NCI-H1694 treated with DMSO at 0.1 percent for 48 hours (cell line): ENCODE measurements at places on chromosomes 12 and 14.

- DNase-seq, result no peak
These were observed 423 bp downstream of the FGD6 start for GRCh38 chr12:95216711-95217376.

DNA sequence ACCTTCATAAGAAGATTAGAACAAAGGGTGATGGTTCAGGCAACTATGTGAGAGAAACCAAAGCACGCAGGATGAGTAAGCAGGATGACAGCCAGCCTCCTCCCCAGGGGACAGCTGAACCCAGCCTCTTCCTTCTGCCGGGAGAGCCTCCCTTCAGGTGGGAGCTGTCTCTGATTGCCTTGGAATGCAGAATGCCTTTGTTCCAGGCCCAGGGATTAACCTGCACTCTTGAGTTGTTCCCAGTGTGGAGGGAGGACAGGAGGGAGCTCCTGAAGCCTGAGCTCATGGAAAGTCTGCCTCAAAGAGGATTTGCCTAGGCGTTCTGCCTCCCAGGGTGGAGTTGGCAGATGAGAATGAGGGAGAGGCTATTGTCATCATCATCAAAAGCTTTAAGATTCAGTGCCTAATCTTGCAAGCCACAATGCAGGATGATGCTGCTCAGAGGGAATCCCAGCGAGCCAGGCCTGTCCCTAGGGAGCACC is 3.6 kb upstream of the KRT6A start:
- no peak for DNase-seq

- no peak for DNase-seq
These were observed 1951.9 kb upstream of the SEL1L start for GRCh38 chr14:83485591-83485990.

GRCh38 chr14:87018294-87018693 is 974.7 kb downstream of the GALC start:
- DNase-seq, result no peak

- no peak for DNase-seq
These were observed 54.3 kb upstream of the RIN3 start for GRCh38 chr14:92459030-92459949.

GRCh38 chr14:22271838-22272799 is 316.9 kb downstream of the DAD1 start:
- DNase-seq, result no peak

DNA sequence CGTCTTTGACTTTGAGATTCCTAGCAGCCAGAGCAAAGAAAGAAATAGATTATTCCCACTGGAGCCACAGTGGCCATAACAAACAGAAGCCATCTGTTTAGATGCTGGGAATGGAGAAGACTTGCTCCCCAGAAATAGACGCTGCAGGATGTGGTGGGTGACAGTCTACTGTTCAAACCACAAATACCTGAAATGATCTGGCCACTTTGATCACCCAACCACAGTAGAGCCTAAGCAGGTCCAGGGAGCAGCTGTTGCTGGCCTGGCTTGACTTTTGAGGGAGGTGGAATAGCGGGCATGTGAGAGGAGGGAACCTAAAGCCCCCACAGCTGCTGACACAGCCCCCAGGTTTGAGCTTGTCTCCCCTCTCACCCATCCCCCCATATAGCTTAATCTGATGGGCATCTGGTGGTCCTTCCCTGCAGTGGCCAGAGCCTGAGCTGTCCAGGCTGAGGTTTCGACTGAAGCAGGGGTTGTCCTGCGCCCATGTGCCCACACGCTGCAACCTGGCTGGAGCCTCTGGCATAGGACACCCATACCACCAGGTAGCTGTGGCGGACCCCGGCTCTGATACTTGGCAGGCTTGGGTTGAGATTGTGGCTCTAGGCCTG is 38.7 kb downstream of the SH2B3 start:
- no peak for DNase-seq

DNA sequence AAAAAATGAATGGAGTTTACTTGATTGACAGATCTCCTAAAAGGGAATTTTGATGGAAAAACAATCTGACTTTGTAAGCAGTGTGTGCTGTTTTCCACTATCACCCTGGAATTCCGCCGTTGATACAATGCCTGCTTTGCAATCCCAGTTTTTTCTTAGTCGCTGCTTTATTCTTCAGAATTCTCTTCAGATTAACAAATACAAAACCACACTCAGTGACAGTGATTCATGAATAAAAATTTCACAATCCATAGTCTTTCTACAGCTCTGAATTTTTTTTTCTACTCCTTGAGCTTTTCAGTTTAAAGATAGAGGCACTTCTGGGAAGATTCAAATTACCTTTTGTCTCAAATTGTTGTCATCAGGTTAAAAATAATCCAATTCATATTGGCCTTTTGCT is 44.6 kb upstream of the KITLG start:
- no peak for DNase-seq

- DNase-seq, result no peak
These were observed 475.4 kb downstream of the RMST start for GRCh38 chr12:97938031-97938430.

GRCh38 chr12:41188841-41189394 is 798 bp downstream of the PDZRN4 start:
- DNase-seq, result no peak

- DNase-seq, result no peak
These were observed 333.0 kb upstream of the NAV3 start for GRCh38 chr12:77497647-77498046.

DNA sequence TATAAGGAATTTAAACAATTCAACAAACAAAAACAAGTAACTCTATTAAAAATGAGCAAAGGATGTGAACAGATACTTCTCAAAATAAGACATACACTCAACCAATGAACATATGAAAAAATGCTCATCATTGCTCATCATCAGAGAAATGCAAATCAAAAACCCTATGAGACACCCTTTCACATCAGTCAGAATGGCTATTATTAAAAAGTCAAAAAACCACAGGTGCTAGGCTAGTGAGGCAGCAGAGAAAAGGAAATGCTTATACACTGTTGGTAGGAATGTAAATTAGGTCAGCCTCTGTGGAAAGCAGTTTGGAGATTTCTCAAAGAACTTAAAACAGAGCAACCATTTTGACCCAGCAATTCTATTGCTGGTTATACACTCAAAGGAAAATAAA is 52.0 kb downstream of the NAV3 start:
- no peak for DNase-seq

DNA sequence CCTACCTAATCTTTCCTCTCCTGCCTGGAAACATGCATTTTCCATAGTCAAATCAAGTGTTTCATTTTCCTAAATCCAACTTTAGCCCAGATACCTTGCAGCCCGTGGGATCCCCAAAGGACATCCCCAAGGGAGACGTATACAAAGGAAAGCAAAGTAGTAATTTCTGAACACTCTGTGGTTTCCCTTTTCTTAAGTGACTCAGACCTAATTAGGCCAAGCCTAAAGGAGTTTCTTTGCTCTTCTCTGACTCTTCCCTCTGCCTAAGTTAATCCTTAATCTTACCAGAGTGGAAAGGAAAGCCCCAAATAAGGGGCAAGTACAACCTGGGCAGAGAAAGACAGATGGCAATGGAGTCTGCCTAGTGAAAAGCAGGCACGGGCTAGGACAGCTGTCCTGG is 250.3 kb downstream of the SPTSSA start:
- no peak for DNase-seq

GRCh38 chr12:75294797-75295196 is 35.3 kb downstream of the CAPS2 start:
- DNase-seq, result no peak

DNA sequence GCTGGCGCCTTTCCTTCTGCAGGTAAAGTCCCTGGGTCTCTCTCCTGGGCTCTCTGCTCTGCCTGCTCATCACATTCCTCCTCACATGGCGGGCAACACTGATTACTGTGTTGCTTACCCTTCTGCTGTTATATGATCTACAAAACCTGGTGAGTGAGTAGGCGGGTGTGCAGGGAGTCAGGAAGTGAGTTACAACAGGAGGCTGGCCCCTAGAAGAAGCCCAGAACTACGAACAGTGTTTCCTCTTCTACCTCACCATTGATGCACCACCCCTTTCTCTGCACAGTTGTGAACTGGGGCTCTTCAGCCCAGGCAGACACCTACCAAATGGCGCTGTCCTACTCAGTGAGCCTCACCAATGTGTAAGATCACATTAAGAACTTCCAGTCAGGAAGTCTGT is 4.9 kb upstream of the KLHL33 start:
- DNase-seq, result no peak

GRCh38 chr12:52175371-52176350 is 16.2 kb downstream of the KRT80 start:
- peak; percentile 82 for DNase-seq

GRCh38 chr12:12281134-12281533 is 14.3 kb upstream of the LRP6 start:
- DNase-seq, result no peak

- no peak for DNase-seq
These were observed 115.6 kb downstream of the CALM1 start for GRCh38 chr14:90512329-90512991.

GRCh38 chr12:91383099-91383498 is 200.5 kb upstream of the DCN start:
- no peak for DNase-seq

DNA sequence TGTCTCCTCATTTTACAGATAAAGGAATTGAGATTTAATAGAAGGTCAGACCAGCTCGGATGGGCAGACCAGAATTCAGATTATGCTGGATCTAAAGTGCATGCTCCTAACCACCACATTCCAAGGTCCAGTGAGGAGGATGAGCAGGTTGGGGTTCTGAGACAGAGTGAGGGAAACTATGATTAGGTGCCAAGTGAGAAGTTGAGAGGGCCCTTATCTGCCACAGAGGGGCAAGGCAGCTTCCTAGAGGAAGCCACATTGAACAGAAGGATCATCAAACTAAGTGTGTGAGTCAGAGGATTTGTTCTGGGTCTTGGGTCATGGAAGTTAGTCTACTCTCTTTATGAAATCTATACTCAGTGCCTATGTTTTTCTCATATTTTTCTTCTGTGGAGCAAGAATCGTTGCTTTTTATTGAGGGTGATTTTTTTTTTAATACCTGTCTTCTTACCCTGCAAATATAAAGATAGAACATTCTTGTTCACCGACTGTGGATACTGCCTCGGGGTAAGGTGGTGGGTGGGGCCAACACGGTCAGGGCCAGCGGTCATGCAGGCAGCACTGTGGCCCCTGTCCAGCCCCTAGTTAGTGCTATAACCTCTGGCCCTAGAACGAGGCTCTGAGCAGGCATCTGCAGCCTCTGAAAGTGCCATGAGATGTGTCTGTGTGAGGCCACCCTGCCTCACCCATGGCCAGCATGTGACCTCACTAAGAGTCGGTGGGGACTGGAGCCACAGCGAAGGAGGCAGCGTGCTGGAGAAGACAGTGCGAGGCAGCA is 55.6 kb upstream of the PTHLH start:
- DNase-seq, result peak; percentile 54

GRCh38 chr12:30795410-30796312 is 40.9 kb upstream of the CAPRIN2 start:
- no peak for DNase-seq

DNA sequence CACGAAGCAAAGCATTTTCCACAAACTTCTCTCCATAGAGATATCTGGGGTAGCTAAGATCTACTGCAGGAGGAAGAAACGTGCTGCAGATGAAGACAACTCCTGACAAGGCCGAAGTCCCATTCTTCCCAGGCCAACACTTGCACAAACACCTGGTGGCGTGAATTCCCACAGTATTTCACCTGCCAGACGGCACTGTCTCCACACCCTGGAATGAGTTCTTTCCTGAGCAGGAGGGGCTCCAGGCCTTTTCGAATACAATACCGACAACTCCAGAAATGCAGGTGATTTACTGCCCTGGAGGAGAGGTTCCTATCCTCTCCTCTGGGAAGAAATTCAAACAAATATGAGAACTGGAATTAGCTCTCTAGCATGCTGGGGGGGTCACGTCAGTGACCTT is 179.9 kb downstream of the MON2 start:
- no peak for DNase-seq

GRCh38 chr12:34402228-34402898 is 380.1 kb downstream of the ALG10 start:
- DNase-seq, result no peak

GRCh38 chr12:98968896-98969295 is 323.8 kb downstream of the APAF1 start:
- DNase-seq, result no peak

GRCh38 chr12:124426594-124427555 is 132.0 kb downstream of the RFLNA start:
- no peak for DNase-seq

DNA sequence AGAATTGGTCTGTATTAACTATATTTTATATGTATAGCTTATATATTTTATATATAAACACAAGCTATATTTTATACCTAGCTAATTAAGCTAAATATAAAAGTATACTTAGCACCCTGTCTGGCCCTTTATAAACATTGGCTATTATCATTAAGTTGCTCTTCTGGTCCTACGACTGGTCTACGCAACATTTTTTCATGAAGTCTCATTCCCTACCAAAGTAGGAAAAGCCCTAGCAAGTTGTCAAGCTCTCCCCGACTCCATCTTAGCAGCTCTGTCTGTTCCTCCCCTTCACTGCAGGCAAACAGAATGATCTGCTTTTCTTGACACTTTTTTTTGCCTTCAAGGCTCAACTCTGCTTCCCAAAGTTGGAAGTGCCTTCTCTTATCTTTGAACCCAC is 36.7 kb upstream of the ELK3 start:
- DNase-seq, result no peak

DNA sequence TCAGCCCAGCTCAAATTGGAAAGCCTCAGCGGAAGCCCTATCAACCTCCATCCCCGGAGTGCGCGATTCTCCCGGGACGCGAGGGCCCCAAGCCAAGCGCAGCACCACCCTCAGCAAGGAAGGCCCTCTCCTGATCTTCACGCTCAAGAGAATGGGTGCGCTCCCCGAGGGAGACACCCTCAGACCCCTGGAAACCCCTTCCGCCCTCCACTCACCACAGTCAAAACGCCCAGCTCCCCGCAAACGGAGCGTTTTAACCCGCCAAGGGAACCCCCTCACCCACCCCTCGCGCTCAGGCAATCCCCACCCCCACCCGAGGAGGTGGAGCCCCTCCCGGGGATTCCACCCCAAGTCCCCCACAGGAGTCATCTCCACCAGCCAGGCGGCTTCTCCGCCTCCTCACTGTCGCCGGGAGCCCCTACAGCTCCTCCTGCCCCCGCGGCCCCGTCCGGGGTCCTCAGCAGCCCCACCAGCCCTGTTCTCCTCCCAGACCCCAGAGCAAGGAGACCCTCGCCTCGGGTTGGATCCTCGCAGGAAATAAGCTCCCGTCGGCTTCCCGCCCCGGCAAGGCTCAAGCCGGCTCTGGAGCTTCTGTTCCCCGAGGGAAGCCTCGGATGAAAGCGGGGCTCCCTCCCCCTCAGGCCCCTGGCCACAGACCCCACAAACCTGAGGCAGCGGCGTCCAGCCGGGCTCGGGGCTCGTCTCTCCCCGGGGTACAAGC is 507 bp downstream of the BAZ2A start:
- DNase-seq, result no peak

DNA sequence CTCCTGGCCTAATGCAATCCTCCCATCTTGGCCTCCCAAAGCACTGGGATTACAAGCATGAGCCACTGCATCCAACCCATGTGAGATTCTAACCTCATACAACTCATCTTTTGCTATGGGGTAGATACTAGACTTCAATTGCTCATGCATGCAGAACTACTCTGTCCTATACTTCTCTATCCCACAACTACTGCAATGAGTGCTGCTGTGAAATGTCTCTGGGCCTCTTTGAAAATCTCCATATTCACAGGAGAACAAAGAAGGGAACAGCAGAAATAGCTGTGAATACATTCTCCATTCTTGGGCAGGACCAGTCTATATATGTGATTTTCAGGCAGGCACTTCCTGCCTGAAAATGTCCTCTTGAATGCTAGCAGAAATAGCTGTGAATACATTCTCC is 220.7 kb upstream of the GRIP1 start:
- no peak for DNase-seq
